ENCODE measurements at places on chromosomes 16 and 17.

DNA sequence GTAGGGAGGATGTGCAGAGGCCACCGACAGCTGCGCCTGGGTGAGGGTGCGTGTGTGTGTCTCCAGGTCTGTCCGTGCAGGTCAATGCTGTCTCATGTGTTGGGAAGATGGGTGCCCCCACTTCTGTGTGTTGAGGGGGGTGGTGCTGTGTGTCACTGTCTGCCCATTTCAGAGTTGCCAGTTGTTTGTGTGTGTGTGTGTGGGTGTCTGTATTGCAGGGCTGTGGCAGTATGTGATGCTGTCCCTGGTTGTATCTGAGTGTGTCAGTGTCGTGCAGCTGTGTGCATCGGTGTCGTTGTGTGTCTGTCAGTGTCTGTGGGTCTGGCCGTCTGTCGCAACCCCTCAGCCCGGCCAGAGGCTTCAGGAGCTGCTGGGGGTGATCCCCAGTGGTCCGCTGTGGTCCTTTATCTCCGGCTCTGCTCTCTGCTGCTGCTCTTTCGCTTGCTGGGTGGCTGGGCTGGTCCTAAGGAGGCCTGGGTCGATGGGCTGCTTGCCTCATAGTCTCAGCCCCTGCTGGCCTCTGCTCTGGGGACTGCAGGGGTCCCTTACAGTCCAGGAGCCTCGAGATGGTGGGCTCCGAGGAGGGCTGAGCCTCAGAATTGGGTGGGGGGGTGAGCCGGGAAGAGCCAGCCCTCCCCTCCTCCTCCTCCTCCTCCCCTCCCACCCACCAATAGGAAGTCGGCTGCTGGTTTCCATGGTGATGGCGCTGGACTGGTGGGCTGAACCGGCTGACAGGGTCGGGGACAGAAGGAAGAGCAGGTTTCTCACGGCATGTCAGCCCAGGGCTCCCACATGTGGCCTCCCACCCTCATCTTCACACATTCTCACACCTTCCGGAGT, at the start of gene TSPOAP1:
TSPOAP1 (minus strand) TSS at position 601 of the 840 bp plus-strand sequence. CDS start 875 bp downstream, outside the sequence.
- H3K4me3 ChIP-seq, result no peak within 1 kb of the TSS
- no peaks in the 10 kb centered on the region for H3K4me1 ChIP-seq
- no peak within 1 kb of the TSS for H3K27ac ChIP-seq
- DNase-seq, result no peak
- peaks cover 22% of the 10 kb centered on the region for H3K27me3 ChIP-seq
- no peaks in the 10 kb centered on the region for H3K36me3 ChIP-seq

- H3K27me3 ChIP-seq, result no peaks in the 10 kb centered on the region
- no peak overlapping the region for H3K27ac ChIP-seq
- H3K36me3 ChIP-seq, result no peaks in the 10 kb centered on the region
These were observed 197.6 kb downstream of the XYLT1 start for GRCh38 chr16:17273142-17273561.

DNA sequence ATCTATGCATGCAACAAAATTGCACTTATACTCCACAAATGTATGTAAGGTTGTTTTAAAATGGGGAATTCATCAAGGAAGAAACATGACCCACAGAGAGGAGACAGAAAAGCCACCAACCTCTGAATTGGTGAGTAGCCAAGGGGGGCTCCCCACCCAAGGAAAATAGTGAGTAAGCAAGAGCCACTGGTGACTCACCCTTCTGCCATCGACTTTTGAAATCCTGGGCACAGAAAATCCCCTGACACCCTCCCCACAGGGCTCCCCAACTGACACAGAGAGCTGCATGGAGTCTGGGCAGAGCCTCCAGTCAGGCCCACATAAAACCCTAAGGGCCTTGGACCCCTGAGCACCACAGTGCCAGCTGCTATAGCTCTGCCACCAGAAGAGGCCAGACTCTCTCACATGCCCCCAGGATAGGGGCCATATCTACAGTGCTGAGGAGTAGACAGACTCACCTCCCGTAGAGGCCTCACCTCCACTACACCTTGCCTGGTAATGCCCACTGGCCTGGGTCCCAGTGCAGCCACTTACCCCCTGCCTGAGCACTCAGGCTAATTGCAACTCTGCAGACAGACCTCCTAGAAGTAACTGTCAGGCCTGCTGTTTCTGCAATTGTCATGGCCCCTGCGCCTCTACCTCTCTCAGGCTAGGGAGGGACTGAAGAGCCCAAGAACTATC, 244.7 kb upstream of the WSB1 start:
- no peaks in the 10 kb centered on the region for H3K36me3 ChIP-seq
- H3K4me1 ChIP-seq, result no peaks in the 10 kb centered on the region
- no peaks in the 10 kb centered on the region for H3K27me3 ChIP-seq
- no peak for DNase-seq
- no peak overlapping the region for H3K27ac ChIP-seq

DNA sequence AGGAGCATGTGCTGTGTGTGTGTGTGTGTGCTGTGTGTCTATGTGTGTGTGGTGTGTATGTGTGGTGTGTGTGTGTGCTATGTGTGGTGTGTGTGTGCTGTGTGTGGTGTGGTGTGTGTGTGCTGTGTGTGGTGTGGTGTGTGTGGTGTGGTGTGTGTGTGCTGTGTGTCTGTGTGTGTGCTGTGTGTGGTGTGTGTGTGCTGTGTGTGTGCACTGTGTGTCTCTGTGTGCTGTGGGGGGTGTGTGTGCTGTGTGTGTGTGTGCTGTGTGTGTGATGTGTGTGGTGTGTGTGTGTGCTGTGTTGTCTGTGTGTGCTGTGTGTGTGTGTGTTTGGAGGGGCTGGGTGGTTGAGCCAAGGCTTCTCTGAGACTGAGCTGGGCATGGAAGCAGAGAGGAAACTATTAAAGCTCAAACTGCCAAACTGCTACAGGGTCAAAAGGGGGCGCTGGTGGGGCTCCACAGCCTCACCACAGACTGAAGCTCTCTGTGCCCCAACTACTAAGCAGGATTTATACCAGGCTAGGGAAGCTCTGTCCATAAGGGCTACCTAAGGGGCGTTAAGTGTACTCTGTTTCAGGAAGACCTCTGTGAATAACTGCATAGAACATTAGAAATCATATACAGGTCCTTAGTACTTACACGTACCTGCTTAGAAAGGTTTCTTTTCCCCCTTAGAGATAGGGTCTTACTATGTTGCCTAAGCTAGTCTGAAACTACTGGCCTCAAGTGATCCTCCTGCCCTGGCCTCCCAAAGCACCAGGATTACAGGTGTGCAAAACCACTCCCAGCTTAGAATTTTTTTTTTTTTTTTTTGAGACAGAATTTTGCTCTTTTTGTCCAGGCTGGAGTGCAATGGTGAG, 27.8 kb upstream of the GHDC start:
- H3K36me3 ChIP-seq, result peaks cover 5% of the 10 kb centered on the region
- H3K27me3 ChIP-seq, result no peaks in the 10 kb centered on the region
- no peak overlapping the region for H3K27ac ChIP-seq
- H3K4me3 ChIP-seq, result no peak overlapping the region

Measured in endothelial cell of umbilical vein (primary cell).